MCF 10A (cell line): ENCODE measurements at places on chromosomes 16 and 17. TPM values are rescaled to one million over a fixed set of nuclear protein-coding genes. Genes with fewer than 3 reads are reported as not detected.

GRCh38 chr16:51951668-51952298 lies 595.2 kb downstream of the TOX3 start:
- no peak overlapping the region for H3K4me3 ChIP-seq
- no peaks in the 10 kb centered on the region for H3K27me3 ChIP-seq
- no peak for DNase-seq
- H3K36me3 ChIP-seq = no peaks in the 10 kb centered on the region

- H3K36me3 ChIP-seq = peaks cover 25% of the 10 kb centered on the region
- H3K4me1 ChIP-seq = peaks cover 45% of the 10 kb centered on the region
- DNase-seq = no peak
- no peak overlapping the region for H3K27ac ChIP-seq
- no peak overlapping the region for H3K4me3 ChIP-seq
These were observed 7.3 kb downstream of the TEX2 start for GRCh38 chr17:64255764-64256163.

DNA sequence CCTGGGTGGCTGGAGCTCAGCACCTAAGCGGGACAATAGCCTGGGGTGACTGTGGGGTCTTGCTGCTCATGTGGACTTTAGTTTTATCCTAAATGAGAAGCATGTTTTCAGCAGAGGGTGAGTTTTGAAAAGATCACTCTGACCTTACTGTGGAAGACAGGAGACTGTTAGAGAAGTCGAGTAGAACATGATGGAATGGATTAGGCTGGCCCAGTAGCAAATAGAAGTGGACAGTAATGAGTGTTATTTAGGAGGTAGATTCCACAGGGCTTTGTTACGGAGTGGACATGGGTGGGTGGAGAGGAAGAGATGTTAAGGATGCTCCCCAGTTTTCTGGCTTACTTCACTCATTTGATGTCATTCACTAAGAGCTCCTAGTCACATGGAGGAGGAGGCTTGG lies 73.3 kb upstream of the TBX2 start:
- H3K27me3 ChIP-seq = no peaks in the 10 kb centered on the region
- no peak overlapping the region for H3K27ac ChIP-seq
- H3K4me1 ChIP-seq = no peaks in the 10 kb centered on the region
- H3K36me3 ChIP-seq = no peaks in the 10 kb centered on the region
- H3K4me3 ChIP-seq = no peak overlapping the region
- no peak for DNase-seq

GRCh38 chr17:27379888-27380533 lies 76.2 kb upstream of the KSR1 start:
- H3K27me3 ChIP-seq = no peaks in the 10 kb centered on the region
- H3K4me1 ChIP-seq = peaks cover 6% of the 10 kb centered on the region

DNA sequence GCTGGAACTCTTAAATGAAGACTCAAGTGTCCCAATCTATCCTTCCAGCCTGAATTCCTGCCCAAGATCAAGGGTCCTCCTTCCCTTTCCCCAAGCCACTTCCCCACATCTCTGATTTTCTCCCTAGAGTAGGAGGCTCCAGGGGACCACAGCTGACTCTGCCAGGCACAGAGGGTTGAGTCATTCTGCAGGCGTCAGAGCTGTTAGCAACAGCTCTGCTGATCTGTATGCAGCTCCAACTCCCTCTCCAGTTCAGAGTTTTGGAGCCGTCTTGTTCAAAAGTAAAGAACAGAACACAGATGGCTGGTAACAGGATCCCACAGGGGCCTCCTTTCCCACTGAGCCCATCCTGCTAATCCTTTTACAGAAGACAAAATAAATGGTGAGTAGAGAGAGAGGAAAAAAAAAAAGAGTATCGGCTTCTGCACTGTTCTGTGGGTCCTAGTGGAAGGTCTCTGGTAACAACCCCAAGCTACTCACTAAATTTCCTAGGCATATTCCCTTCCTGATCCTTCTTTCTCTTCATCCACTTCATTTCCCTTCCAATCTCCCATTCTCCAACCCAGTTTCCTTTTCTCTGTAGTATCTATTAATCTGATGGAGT lies 13.4 kb upstream of the TAOK1 start:
- DNase-seq = peak; percentile 63
- no peaks in the 10 kb centered on the region for H3K27me3 ChIP-seq
- no peak overlapping the region for H3K4me3 ChIP-seq
- H3K36me3 ChIP-seq = no peaks in the 10 kb centered on the region
- peaks cover 19% of the 10 kb centered on the region for H3K4me1 ChIP-seq
- no peak overlapping the region for H3K27ac ChIP-seq

DNA sequence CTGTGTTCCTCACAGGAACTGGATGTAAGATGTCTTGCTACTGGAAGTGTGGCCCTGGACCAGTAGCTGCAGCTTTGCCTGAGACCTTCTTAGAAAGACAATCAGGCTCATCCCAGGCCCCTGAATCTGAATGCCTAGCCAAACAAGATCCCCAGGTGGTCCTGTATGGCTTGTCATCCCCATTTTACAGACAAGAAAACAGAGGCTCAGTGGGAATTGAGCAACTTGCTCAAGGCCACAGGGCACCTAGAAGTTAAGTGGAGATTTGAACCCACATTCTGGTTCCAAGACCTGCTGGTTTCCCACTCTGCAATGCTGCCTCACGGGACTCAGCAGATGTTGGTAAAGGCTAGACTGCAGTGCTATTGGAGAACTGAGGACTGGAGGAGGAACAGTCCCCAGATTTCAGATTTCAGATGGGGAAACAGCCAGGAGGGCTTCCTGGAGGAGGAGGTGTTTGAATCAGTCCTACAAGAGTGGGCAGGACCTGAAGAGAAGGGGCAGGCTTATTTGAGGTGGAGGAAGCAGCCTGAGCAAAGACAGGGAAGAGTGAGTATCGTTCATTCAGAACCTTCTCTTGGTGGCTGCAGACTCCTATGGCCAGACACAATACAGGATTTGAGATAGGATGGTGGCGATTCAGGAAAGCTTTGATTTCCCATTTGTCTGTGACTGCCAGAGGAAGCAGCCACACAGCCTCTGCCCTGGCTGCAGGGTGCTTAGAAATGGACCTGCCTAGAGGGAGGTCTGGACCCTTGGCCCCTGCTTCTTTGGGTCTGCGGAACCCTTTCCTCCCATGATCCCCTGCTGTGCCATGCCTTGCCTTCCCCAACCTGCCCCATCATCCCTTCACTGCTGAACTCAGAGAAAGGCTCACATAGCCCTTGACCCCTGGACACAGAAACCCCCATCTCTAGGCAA lies 233.4 kb upstream of the NLRP1 start:
- DNase-seq = no peak
- no peak overlapping the region for H3K27ac ChIP-seq
- H3K4me1 ChIP-seq = peaks cover 17% of the 10 kb centered on the region
- no peaks in the 10 kb centered on the region for H3K27me3 ChIP-seq
- peaks cover 5% of the 10 kb centered on the region for H3K36me3 ChIP-seq
- H3K4me3 ChIP-seq = no peak overlapping the region

GRCh38 chr16:85778873-85779272 lies 20.5 kb downstream of the EMC8 start:
- H3K36me3 ChIP-seq = peaks cover 45% of the 10 kb centered on the region
- H3K4me1 ChIP-seq = peaks cover 23% of the 10 kb centered on the region
- no peak overlapping the region for H3K4me3 ChIP-seq
- no peak overlapping the region for H3K27ac ChIP-seq

DNA sequence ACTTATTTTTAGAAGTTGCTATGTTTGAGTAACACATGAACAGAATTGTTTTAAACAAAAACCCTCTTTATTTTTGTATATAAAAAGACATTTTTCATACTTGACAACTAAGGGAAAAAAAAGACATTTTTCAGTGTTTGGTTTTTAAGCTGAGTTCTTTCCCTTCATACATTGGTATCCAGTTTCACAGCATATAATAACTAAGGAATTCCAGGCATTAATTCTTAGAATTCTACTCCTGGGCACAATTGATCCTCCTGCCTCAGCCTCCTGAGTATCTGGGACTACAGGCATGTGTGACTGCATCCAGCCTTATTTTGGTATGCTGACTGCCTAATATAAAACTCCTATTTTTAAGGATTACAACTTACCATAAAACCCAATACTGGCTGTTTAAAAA lies 8.4 kb downstream of the FBXO47 start:
- no peaks in the 10 kb centered on the region for H3K27me3 ChIP-seq
- no peak overlapping the region for H3K27ac ChIP-seq
- H3K4me1 ChIP-seq = no peaks in the 10 kb centered on the region
- no peak overlapping the region for H3K4me3 ChIP-seq
- DNase-seq = no peak
- H3K36me3 ChIP-seq = no peaks in the 10 kb centered on the region

GRCh38 chr16:23835390-23836077 lies at the start of gene PRKCB:
Gene PRKCB (plus strand): TSS chr16:23835983.
- no peaks in the 10 kb centered on the region for H3K4me1 ChIP-seq
- H3K27ac ChIP-seq = no peak within 1 kb of the TSS
- H3K27me3 ChIP-seq = peaks cover 42% of the 10 kb centered on the region
- H3K4me3 ChIP-seq = no peak within 1 kb of the TSS
- DNase-seq = no peak

DNA sequence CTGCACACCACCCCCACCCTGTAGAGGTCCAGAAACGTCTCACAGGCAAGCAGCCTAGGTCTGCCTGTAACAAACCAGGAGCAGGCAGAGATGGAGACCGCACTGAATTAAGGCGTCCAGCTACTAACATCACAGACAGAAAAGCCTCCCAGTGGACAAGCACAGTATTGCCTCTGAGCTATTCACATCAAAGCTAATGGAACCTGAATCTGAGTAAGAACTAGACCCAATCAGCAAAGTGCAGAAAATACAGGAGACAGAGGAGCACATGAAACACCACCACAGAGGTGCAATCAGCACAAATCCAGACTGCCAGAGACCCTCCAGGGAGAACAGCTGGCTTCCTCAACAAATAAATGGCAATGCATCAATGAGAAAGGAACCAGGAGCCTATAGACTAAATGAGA lies 22.2 kb upstream of the PEMT start:
- H3K36me3 ChIP-seq = no peaks in the 10 kb centered on the region
- H3K4me3 ChIP-seq = no peak overlapping the region
- no peak overlapping the region for H3K27ac ChIP-seq
- peak; percentile 69 for DNase-seq
- no peaks in the 10 kb centered on the region for H3K4me1 ChIP-seq

GRCh38 chr17:42924891-42925290 lies 24.3 kb downstream of the G6PC1 start:
- H3K4me3 ChIP-seq = no peak overlapping the region
- H3K36me3 ChIP-seq = no peaks in the 10 kb centered on the region
- no peak for DNase-seq
- no peak overlapping the region for H3K27ac ChIP-seq
- H3K4me1 ChIP-seq = no peaks in the 10 kb centered on the region

- H3K27ac ChIP-seq = no peak overlapping the region
- no peaks in the 10 kb centered on the region for H3K27me3 ChIP-seq
- peaks cover 6% of the 10 kb centered on the region for H3K4me1 ChIP-seq
- no peak overlapping the region for H3K4me3 ChIP-seq
These were observed 5.7 kb upstream of the METTL9 start for GRCh38 chr16:21593530-21594289.

GRCh38 chr17:69702078-69702477 lies 287.6 kb downstream of the MAP2K6 start:
- no peaks in the 10 kb centered on the region for H3K36me3 ChIP-seq
- no peak overlapping the region for H3K27ac ChIP-seq
- DNase-seq = no peak

- H3K36me3 ChIP-seq = peaks cover 21% of the 10 kb centered on the region
- no peaks in the 10 kb centered on the region for H3K4me1 ChIP-seq
- H3K27me3 ChIP-seq = no peaks in the 10 kb centered on the region
- H3K4me3 ChIP-seq = no peak overlapping the region
- no peak for DNase-seq
- H3K27ac ChIP-seq = no peak overlapping the region
These were observed 112.0 kb upstream of the CREBBP start for GRCh38 chr16:3992297-3993051.

DNA sequence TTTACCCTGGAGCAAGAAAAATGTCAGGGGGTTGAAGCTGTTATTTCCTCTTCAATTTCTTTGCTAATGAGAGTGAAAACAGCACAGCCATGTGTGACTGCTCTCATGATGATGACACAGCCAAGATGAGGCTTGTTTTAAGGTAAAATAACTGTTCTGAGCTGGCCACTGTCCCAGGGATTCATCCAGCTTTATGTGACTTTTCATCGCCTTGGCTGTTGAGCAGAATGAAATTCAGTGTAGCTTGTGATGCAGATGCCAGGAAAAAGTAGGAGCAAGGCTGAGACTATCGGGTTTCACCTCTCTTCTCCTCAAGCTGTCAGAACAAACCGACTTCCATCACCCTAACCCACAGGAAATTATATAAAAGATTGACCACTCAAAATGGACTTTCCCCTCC lies 361.8 kb upstream of the CDH5 start:
- H3K27ac ChIP-seq = no peak overlapping the region
- H3K4me3 ChIP-seq = no peak overlapping the region

- no peak overlapping the region for H3K4me3 ChIP-seq
- peaks cover 33% of the 10 kb centered on the region for H3K4me1 ChIP-seq
- H3K27me3 ChIP-seq = no peaks in the 10 kb centered on the region
- peaks cover 8% of the 10 kb centered on the region for H3K36me3 ChIP-seq
- DNase-seq = peak; percentile 38
- H3K27ac ChIP-seq = no peak overlapping the region
These were observed 2.0 kb downstream of the RRAD start for GRCh38 chr16:66923247-66923731.

DNA sequence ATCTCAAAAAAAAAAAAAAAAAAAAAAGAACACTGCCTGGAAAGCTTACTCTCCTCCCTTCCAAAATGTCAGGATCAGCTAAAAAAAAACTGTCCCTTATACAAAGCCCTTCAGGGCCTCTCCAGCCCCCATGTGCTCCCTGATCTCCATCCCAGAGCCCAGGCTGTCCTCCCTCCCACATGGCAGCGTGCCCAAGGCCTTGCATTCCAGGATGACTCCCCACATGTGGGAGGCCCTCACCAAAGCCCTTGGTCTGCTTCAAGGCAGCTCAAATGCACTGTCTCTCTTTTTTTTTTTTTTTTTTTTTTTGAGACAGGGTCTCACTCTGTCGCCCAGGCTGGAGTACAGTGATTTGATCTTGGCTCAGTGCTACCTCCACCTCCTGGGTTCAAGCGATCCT lies 2.3 kb downstream of the FDXR start:
- peaks cover 22% of the 10 kb centered on the region for H3K4me1 ChIP-seq
- peaks cover 29% of the 10 kb centered on the region for H3K36me3 ChIP-seq
- no peaks in the 10 kb centered on the region for H3K27me3 ChIP-seq
- no peak overlapping the region for H3K4me3 ChIP-seq

DNA sequence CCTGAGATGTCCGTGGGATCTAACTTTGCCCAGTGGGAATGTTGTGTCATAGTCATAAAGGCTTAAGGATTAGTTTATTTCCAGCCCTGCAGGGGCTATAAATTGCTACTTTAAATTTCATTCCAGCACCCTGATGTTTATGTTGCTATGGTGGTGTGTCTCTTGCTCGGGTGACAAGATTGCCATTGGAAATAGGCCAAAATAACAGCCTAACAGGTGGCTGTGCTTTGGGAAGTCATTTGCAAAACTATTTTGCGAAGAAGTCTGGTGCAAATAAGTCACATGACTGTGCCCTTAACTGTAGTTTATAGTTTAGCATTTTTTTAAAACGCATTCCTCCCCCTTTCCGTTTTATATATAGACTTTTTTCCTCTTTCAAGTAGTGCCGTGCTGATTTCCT lies 23.1 kb downstream of the PITPNC1 start:
- H3K27ac ChIP-seq = no peak overlapping the region
- H3K4me3 ChIP-seq = no peak overlapping the region
- no peaks in the 10 kb centered on the region for H3K27me3 ChIP-seq
- no peaks in the 10 kb centered on the region for H3K36me3 ChIP-seq

SOST gene
- not detected in 2 replicates for total RNA-seq

AOC3 gene
- 0.44 and 0.71 TPM in 2 replicates for total RNA-seq

GPR179 gene
- 0.09 and 0.37 TPM in 2 replicates for total RNA-seq

GPR142 gene
- not detected in 2 replicates for total RNA-seq

MYH11 gene
- not detected in 2 replicates for total RNA-seq

MNT gene
- total RNA-seq = 25.5 and 32.5 TPM in 2 replicates

MLYCD gene
- total RNA-seq = 2.5 and 3.3 TPM in 2 replicates

PROCA1 gene
- 0.86 and 1.1 TPM in 2 replicates for total RNA-seq

FADS6 gene
- total RNA-seq = not detected in 2 replicates
